ENCODE measurements at places on chromosomes 2 and 18.

DNA sequence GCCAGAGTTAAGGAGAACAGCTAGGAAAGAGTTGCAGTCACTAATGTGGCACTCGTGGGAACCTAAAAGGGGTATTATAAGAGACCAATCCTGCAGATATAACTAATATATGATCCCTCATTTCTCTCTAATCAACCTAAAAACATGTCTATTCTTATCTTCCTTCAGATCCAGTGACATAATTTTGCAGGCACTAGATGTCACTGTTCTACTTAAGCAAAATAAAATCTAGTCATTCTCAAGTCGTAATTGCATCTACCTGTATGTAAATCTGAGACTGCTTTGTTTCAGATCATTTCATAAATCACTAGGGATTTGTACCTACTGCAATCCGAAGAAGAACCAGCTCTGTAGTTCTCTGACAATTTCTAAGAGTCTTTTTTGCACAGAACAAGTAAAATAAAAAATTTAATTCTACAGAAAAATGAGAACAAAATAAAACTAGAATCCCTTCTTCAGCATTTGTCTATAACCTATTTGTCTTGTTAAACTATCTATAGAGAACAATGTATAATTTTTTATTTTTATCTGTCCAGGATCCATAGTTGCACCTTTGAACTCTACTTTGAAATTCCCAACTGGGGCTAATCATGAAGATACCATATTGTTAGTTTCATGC is 56.5 kb upstream of the ERBB4 start:
- DNase-seq, result no peak

GRCh38 chr2:219562049-219563020 is 9.0 kb downstream of the OBSL1 start:
- DNase-seq, result no peak

DNA sequence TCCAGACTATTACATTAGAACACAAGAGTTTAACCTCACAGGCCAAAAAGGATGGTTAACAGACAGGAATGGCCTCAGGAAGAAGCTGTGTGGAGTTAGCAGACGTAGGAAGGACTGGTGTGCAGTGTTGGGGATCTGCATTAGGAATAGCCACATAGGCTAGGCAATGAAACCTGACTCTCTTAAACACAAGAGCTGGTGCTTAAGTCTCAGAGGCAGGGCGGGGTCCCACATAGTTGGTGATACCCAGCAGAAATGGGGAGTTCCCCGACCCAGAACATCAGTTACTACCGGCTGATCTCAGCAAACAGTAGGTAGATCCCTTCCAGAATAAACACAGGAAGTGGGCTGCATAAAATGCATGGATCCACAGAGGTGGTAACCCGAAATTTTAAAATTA is 64.1 kb downstream of the CCDC93 start:
- no peak for DNase-seq

- no peak for DNase-seq
These were observed 18.2 kb upstream of the HES6 start for GRCh38 chr2:238257786-238258700.

DNA sequence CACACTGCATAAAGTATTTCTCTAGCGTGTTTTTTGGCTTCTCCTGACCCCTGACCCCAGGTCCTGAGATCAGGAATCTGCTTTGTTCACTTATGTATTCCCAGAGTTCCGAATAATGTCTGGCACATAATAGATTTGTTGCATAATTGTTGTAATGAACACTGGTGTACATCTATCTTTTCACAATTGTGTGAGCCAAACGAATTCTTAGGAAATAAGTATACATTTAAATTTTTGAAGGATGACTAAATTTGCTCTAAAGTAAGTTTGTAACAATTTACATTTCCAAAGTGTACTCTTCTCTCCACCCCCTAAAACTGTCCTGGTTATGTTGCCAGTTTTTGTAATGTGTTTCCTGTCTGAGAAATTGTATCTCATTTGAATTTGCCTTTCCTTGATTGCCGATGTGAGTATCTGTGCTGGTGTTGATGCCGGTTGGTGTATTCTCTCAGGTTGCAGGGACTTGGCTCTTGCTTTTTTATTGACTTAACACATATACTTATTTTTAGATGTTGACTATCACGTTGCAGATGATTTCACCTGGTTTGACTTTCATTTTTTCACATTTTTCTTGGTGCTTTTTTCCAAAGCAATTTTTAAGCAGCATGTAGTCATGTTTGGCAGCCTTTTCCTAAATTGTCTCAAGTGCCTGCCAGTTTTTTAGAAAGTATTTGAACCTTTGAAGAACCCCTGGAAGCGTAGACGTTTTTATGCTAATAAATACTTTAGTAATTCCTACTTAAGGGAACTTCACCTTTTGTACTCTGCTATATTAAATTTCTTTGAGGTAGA is 16.1 kb upstream of the FARP2 start:
- DNase-seq, result no peak

DNA sequence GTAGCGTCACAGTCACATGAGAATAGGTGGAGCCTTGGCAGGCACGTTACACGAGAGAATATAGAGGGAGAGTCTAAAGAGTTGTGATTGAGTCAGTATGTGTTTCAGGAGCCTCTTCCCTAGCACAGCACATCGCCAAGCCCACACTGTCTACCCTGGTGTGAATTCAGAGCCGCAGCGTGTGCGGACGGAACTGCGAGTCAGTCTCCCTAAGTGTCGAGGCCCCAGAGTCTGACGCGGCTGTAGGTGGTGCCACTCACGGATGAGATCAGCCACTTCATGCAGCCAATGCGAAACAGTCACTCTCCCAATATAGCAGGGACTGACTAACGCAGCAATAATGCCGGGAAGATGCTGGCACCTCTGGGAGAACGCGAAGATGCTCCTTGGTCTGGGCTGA is 587.3 kb upstream of the ID2 start:
- DNase-seq, result no peak

GRCh38 chr18:413233-413632 is 87.3 kb downstream of the COLEC12 start:
- no peak for DNase-seq

GRCh38 chr2:62071126-62071598 is 124.8 kb upstream of the B3GNT2 start:
- no peak for DNase-seq

Measured in cortex of kidney (tissue), 1 donor.